ENCODE measurements at places on chromosomes 6 and 20.

- no peak for DNase-seq
Observed at GRCh38 chr20:16709017-16709416, 20.8 kb upstream of the SNRPB2 start.

GRCh38 chr6:108672641-108673040 lies 111.9 kb downstream of the FOXO3 start:
- DNase-seq: no peak

- no peak for DNase-seq
Observed at GRCh38 chr6:105317607-105318533, 85.0 kb downstream of the PREP start.

DNA sequence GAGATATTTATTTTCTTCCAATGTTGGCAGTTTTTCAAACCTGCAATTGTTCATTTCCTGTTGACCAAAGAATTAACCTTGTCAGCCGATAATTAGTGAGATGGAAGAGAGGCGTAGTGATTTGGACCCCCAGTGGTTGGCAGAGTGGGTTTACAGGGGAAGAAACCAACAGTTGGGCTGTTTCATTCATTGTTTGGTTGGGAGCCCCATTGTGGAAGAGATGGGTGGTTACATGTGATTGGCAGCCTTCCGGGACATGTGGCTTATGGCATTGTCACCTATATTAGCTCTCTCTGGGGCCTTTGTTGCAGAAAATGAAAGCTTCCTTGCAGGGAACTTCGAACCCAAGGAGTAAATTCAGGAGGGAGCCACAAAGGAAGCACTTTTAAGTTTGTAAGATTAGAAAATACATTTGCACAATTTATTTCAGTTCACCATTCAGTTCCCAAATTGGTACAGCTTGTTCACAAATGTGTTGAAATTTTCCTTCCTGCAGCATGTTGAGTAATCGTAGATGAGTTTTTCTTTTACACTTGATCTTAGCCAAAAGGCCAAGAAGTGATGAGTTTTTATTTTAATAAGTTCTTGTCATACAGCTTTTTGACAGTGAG lies 50.3 kb upstream of the CDKAL1 start:
- DNase-seq: no peak

GRCh38 chr20:14507711-14508110 lies 170.3 kb upstream of the FLRT3 start:
- no peak for DNase-seq

DNA sequence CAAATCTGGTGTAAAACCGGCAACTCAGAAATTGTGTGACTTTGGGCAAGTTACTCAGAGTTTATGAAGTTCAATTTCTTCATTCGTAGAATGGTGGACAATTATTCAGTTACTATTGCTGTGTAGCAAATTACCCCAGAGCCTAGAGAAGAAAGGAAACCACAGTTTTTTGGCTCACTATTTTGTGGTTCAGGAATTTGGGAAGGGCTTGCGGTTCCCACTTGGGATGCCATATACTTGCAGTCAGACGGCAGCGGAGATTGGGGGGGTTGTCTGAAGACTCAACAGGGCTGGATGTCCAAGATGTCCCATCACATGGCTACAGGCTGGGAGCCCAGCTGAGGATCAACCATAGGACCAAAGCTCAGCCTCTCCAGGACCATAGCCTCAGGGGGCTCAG lies 108.1 kb downstream of the PCSK2 start:
- no peak for DNase-seq
